NCI-H524 (cell line): ENCODE measurements at places on chromosomes 2 and 18.

GRCh38 chr2:173122936-173123335 is 47.3 kb downstream of the MAP3K20 start:
- DNase-seq, result no peak

- DNase-seq, result no peak
Observed at GRCh38 chr18:23694637-23695430, 5.6 kb downstream of the LAMA3 start.

DNA sequence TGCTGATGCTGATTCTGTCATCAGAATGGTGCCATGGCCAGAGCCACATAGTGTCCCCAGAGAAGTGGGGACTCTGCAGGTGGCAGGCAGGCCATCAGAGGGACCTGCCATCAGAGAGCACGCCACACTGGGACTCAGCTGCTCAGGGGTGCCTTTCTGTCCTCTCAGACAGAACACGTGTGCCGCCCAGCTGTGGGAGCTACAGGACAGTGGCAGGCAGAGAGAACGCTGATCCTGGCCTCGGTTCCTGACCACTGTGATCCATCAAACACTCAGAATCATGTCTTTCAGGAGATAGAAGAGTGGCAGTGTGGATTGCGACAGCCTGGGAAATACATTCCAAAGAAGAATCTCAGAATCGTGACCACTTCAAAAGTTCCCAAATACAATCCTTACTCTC is 497.2 kb upstream of the SALL3 start:
- no peak for DNase-seq

DNA sequence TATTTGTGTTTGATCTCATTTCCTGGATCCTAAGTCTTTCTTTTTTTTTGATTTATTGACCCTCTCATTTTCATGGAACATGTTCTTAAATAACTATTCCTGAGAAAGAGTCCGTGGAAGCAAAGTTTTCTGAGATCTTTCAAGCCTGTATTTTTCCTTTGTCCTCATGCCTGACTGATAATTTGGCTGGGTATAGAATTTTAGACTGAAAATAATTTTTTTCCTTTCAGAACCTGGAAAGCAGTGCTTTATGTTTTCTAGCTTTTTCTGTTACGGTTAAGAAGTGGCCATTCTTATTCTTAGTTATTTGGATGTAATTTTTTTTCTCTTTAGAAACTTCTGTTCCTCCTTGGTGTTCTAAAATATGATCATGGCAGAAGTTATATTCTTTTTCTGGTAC is 82.5 kb downstream of the SEMA4F start:
- DNase-seq, result no peak

DNA sequence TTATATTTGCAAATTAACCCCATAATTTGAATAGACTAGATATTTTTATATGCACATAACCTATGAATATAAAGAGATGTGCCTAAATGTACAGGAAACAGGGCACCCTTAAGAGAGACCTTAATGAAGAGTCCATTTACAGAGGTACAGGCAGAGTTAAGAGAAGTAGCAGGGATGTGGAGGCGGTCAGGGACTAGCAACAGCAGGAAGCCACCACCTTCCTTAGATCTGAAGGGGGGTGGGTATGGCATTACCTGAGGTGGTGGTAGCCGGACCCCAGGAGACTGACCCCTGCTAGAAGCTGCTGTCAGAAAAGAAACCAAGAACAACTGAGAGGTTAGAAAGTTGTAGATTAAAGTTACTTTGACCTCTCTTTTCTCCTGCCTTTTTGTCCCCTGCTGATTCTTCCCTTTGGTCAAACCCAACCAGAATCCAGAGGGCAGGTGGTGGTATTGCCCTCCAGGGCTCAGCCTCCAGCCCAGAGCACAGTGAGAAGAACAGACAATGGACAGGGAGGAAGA is 24.9 kb upstream of the ATG16L1 start:
- no peak for DNase-seq

- no peak for DNase-seq
Observed at GRCh38 chr18:33805592-33805991, 227.6 kb downstream of the ASXL3 start.

DNA sequence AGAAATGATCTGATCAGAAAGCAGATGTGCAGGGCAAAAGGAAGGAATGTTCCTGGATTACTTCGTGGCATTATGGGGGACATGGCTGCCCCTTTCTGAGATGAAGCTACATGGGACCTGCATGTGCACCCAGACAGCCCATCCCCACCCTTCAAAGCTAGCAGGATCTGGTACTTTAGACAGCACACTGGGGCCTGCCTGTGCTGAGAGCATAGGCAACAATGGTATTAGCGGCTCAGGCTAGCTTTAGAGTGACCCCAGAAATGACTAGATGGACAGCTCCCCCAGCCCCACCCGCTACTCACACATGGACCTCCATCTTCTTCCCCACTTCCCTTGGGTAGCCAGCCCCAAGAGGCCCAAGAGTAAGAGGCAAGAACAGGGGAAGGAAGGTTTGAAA is 61.5 kb upstream of the NFE2L2 start:
- DNase-seq, result no peak

DNA sequence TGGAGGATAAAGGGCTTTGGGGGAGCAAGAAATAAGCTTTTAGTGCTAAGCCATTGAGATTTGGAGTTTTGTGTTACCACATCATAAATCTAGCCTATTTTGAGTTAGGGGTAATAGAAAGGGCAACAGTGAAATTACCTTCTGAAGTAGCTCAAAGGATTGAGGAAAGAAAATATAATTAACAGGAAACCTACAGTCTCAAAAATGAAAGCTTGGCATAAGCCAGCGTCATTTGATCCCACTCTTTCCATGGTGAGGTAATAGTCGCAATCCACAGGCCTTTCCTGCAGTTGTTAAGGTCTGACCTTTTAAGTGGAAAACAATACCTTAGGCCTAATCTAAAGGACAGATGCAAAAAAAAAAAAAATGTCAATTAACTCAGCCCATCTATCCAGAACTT is 182.7 kb downstream of the UXS1 start:
- peak; percentile 55 for DNase-seq

GRCh38 chr2:137321566-137321965 is 556.2 kb downstream of the THSD7B start:
- DNase-seq, result peak; percentile 86

DNA sequence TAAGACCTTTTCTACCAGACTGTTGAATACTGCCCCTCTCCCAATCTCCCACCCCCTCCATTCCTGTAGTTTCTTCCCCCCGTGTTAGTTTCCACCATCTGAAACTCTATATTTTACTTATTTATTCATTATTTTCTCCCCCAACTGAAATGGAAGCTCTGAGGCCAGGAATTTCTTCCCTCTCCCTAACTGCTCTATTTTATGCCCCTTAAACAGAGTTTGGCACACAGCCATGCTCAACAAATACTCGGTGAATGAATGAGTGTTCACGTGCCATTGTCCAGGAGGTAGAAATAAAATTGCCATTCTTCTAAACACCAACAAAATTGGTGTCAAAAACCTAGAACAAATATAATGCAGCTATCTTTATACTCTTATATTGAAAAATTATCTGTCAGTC is 5.6 kb downstream of the ITGB1BP1 start:
- no peak for DNase-seq

GRCh38 chr18:41761333-41762018 is 193.6 kb upstream of the PIK3C3 start:
- no peak for DNase-seq

DNA sequence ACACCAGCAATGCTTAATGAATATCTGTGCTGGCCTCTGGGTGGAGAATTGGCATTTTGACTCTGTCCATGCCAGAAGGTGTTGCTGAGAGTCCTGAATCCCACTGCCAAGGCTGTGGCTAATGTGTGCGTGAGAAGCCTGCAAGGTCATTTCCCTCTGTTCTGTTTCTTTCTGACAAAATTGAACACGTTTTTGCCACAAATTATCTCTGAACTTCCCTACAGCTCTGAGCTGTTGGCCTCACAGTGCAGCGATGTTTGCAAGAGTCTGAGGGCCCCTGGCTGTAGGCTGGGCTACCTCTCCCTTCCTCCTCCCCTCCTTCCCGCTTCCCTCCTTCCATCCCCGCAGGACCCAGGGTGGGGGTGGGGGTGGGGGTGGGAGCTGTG is 154.1 kb upstream of the HS6ST1 start:
- DNase-seq, result no peak

DNA sequence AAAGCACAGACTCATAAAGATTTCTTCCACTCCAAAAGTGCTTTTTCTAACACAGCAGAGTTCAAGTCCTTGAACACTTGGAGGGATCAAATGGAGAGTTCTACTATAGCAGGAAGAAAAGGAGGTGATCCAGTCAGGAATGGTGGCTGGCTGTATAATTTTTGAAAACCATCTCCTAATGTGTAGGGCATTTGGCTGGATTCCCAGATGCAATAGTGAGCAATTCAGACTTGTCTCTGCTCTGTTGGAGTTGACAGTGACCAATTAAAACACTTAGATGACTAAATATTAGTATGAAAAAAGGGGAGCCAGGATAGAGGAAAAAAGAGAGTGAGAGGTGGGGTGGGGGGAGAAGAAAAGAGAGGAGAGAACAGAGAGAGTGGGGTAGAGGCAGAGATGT is 5.3 kb upstream of the G6PC2 start:
- no peak for DNase-seq

DNA sequence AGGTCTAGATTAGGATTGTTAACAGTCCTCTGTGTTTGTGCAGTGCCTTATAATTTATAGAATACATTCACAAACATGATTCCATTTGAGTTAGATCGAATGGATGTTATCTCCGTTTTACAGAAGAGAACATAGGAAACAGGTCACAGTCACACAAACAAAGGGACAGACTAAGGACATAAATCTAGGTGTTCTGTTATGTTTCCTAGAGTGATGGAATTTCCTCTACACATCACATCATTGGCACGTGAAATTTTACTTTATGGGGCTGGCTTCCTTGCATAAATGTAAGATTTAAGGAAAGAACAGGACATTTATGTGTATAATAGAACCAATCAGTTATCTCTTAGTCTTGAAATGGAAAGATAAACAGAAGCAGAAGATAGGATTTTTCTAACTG is 6.4 kb downstream of the TRIM54 start:
- no peak for DNase-seq

GRCh38 chr2:199216253-199216652 is 241.5 kb downstream of the SATB2 start:
- no peak for DNase-seq
